ENCODE measurements at places on chromosomes 7 and 10.

- DNase-seq: no peak
Measured at GRCh38 chr7:44144968-44145478, 3.9 kb upstream of the MYL7 start.

GRCh38 chr7:156472267-156472666 is 168.3 kb upstream of the RNF32 start:
- no peak for DNase-seq

- no peak for DNase-seq
Measured at GRCh38 chr7:105097619-105098018, 83.6 kb downstream of the KMT2E start.

DNA sequence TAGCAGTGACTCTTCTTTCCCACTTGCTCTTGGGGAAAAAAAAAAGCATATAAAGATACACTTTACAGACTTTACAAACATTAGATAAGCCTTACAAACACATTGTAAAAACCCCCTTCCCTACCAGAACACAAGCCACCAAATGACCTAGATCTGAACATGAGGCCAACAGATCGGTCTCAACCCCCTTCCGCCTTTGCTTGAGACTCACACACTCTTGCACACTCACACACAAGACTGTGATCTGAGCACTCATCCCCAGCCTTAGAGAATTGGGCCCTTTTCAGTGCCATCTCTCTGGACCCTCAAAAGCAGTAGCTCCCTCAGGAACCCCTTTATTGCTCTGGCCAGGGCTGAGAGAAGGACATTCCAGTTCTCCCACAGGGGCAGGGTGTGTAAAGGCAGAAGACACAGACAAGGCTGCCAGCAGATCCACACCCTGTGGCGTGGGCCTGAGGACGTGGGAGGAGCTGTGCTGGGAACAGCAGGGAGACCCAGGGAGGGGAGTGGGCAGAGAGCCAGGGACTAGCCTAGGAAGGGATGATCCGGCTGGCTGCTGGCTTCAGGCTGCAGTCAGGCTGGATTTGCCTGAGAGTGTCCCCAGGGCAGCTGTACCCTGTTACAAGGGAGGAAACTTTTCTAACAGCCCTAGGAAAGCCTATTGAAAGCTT is 206.7 kb downstream of the KIAA1217 start:
- DNase-seq: no peak

GRCh38 chr7:150340024-150340749 is 1.2 kb downstream of the RARRES2 start:
- DNase-seq: no peak

DNA sequence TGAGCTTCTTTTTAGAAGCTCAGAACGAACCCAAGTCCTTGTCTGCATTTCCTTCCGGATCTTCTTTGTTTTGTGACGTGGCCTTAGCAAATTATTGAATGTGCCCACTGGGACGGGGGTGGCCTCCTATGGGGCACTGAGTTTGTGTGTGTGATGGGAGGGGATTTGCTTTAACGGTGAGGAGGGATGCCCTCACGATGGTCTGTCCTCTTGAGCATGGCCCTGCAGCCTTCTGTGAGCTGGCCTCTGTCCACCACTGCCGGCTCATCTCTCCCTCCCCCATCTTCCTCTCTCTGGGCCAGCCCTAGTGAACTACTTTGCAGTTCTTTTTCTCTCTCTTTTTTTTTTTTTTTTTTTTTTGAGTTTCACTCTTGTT is 62.9 kb upstream of the MKRN1 start:
- DNase-seq: no peak

DNA sequence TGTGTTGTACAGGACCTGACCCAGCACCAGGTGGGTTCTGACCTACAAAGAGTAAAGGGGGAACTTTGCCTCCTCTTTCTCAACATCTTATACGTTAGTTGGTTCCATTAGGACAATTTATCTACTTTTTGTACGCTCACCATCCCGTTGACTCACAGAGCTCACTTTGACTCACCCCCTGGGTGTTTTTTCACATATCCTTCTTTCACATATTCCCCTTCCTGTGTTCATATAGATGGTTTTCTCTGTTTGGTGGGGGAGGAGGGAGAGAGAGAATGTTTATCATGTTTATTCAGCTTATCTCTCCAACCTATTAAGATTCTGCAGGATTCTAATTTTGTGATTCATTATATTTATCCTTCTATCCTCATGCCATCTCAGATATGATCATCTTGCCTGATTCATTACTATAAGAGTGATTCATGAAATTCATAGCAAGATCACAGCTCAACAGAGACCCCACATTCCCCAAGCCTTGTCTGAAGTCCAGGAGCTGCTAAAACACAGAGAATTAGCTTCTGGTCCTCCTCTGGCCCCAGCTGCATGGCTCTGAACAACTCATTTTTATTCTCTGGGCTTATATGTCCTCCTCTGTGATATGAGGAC is 37.2 kb downstream of the PRSS2 start:
- peak; percentile 46 for DNase-seq

GRCh38 chr10:104516986-104517385 is 124.1 kb upstream of the SORCS3 start:
- DNase-seq: no peak

DNA sequence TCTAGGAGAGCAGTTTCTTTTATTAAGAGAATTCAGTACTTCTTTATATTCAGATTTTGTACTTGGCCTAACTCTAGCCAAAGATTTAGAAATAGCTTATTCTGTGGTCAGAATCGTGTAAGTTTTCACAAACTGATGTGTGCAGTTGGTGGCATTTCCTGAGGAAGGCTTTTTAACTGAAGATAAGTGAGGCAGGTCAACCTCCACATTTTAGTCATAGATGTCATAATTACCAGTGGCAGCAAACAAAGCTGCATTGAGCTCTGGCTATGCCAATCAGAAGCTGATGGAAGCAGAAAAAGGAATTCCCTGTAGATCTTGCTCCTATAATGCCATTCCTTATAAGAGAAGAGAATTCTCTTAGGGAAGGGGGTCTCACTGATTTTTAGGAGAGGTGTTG is 141.3 kb upstream of the SP8 start:
- DNase-seq: no peak

GRCh38 chr10:5573319-5573950 is 48.7 kb downstream of the CALML3 start:
- DNase-seq: no peak

DNA sequence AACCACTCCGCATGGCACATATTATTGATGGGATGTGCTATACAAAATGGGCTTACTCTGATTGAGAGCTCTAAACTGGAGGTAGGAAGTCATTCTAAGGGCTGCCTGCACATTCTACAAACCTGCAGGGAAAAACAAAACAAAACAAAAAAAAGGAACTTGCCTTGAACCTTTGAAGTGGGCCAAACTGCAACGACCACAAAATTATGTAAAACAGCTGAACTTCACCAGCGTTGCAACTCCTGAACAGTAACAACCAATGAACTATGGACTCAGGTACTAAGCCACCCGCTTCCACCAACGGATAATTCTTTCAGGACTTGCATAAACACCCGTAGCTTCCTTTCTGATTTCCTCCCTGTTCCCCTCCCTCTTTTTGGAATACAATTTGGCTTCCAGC is 80.4 kb downstream of the ZNF248 start:
- no peak for DNase-seq

DNA sequence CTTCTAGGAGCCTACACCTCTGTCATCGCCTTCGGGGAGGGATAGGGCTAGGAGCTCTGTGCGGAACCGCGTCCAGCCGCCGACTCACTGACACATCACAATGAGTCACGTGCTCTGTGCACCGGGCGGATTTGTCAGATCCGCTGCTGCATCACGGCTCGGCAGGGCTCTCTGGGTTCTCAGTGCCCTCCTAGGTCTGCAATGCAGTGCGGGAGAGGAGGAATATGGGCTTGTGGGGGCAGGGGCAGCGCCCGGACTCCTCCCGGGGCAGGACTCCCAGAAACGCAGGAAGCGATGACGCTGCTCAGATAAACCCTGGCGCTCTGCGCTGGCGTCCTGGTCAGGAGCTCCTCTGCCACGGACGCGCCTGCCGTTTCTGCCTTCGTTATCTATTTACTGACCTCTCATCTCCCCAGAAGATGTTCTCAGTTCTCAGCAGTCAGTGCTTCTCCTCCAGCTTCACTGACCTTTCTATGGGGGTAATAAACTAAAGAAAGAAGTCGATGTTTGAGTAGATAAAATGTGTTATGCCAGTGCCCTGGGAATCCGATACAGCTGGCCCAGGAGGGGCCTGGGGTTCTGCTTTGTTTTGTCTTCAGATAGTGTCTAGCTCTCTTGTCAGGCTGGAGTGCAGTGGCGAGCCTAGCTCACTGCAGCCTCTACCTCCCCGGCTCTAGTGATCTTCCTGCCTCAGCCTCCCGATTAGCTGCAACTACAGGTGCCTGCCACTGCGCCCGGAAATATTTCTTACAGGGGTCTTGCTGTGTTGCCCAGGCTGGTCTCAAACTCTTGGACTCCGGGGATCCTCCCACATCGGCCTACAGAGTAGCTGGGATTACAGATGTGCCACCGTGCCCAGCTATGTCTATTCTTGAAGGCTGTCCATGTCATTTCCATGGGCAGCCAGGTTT is 22.8 kb upstream of the ITGB1 start:
- peak; percentile 65 for DNase-seq

DNA sequence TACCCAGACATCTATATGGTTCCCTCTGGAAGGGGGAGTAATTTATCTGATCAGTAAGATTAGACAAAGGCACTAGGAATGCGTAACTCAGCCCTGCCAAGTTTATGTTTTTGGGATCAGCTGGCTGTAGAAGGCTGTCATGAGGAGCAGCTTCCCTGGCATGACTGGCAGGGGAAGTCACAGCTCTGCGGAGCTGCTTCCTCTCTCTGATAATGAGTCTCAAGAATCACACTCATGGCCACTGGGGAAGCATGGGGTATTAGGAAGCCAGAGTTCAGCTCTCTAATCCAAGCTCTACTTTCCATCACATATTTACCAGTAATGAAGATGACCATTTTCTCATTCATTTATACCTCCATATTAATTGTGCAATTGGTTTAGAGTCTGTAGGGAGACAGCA is 758.9 kb downstream of the GRM8 start:
- no peak for DNase-seq

DNA sequence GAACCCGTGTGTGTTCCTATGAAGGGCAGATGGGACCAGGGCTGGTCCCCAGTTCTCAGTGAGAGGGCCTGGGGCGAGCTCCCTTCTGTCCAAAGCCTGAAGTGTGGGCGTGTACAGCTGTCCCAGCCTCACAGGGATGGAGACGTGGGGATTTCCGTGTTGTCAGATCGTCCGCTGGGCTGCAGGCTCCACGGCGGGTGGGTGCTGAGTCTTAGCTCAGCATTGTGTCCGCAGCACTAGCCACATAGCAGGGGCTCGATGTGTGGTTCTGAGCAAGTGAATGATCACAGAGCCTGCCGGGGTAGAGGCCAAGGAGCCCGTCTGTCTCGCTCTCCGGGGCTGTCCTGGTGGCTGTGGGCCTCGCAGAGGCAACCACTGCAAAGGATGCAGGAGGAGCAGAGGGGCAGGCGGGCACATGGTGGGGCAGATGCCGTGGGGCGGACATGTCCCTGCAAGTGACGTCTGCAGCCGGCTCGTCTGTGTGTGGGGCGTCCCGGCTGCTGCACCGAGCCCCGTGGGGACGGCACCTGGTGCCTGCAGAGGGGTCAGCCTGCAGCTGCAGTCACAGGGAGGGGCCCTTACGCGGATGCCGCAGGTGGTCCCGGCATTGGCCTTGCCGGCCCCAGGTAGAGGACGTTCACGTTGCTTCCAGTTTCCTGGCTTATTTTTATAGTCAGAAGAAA is 30.9 kb downstream of the FAM20C start:
- DNase-seq: no peak

DNA sequence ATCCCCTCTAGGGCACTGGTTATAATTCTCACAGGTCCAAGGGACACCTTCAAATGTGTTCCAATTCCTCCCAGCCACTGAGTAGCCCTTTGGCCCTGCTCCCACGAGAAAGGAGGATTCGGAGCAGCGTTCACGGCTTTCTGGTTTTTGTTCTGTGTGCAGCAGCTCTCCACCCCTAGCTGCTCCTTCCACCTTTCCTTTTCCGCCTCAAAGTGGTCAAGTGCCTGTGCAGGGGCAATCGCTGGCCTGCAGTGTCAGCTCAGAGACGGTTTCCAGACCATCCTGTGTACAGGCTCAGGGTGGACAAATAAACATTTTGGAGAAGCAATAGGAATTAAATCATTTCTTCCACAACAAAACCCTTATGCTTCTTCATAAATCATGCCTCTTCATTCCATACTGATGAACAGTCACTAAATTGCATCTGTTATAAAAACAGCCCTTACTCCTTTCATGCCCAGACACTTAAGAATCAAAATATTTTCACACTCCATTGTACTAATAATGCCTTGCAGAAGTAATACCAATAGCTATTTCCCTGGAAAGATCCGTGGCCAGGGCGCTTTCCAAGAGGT is 1.1 kb downstream of the KIAA1549 start:
- DNase-seq: no peak

DNA sequence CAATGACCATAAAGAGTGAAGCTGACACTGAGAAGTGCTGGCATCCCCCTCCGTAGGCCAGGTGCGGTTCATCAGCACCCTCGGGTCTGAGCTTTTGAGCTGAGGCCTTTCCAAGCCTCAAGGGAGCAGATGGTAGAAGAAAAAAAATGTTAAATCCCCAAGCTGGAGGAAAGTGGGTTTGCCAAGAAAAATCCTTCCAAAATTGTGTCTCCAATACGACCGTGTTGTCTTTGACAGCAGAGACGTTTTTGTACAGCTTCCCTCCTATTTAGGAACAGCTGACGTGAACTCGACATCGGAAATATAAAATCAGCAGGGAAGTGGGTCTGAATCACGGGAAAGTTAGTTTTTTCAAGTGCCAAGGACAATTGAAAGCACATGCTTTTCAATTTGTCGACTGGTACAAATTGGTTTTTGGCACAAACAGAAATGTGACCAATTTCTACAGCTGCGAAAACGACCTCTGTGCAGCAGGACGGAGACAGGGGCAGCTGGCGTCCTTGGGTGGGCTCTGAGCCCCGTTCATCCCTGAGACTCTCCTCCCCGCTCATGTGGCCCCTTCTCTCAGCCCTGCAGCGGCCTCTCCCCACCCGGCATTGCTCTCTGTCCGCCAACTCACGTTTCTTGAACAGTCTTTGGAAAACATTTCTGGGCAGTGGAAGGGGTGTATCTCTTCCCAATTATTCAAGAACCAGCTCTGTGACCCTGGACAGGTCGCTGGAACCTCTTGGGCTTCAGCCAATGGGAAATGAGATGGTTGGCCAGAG is 89.9 kb downstream of the PAXIP1 start:
- DNase-seq: no peak

DNA sequence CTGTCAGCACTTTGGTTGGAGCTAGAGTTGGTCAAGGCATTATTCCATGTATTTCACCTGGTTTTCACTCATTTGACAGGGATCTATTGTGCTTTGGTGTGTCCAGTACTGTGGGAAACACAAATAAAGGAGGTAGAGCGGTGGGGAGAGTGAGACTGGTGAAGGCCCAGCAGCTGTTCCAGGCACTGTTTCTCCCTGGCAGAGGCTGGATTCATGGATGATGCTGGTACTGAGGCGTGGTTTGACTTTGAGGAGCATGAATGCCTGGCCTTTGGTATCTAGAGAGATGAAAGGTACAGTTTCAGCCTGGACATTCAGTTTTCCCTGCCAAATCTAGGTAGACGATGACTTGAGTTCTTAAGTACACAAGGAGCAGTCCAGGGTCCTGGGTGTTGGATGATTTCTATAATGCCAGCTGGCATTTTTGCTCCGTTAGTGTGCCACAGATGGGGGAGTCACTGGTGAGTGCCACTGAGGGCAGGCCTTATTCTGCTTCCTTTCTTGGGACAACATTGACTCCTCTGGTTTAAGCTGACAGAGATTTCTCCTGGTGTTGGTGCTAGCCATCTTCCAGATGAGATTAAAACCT is 162.2 kb upstream of the BMPER start:
- no peak for DNase-seq

Data from naive thymus-derived CD8-positive, alpha-beta T cell (primary cell).